ENCODE measurements at places on chromosomes 5 and 9.

DNA sequence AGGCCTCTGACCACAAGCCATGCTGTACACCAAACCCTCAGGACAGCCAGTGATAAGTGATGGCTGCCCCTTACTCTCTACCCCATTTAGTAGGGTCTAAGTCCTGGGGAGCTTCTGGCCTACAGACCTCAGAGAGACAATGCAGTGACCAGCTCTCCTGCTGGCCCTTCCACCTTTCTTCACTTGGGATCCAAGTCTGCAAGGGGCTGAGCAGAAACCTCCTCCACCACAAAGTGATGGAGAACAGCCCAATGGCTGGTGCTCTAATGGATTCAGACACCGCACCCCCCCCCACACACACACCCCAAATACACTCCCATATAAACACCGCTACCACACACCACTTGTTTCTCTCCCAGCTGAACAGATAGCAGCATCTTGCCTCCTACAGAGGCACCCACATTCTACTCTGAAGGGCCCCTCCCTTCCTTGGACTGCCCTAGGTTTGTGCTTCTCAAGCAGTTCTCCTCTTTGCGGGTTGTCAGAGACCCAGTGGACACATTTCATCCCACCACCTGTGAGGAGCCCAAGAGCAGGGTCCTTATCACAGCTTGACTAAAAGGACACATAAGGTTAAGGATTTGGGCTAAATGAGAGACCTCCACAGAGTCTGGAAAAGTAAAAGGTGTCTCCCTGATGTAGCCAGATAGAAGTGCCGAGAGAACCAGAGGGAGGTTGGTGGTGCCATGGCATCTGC, 1.3 kb upstream of the PDLIM4 start:
- DNase-seq, result peak; percentile 12
- H3K4me1 ChIP-seq, result peaks cover 10% of the 10 kb centered on the region
- H3K27ac ChIP-seq, result no peak overlapping the region

- H3K27ac ChIP-seq, result no peak overlapping the region
- no peaks in the 10 kb centered on the region for H3K27me3 ChIP-seq
- H3K4me1 ChIP-seq, result no peaks in the 10 kb centered on the region
- no peak for DNase-seq
- H3K4me3 ChIP-seq, result no peak overlapping the region
- no peaks in the 10 kb centered on the region for H3K36me3 ChIP-seq
Observed at GRCh38 chr5:41414598-41414997, 95.8 kb downstream of the PLCXD3 start.

GRCh38 chr9:8613346-8613825, 813.8 kb upstream of the DMAC1 start:
- no peaks in the 10 kb centered on the region for H3K27me3 ChIP-seq
- no peaks in the 10 kb centered on the region for H3K36me3 ChIP-seq
- H3K4me3 ChIP-seq, result no peak overlapping the region

DNA sequence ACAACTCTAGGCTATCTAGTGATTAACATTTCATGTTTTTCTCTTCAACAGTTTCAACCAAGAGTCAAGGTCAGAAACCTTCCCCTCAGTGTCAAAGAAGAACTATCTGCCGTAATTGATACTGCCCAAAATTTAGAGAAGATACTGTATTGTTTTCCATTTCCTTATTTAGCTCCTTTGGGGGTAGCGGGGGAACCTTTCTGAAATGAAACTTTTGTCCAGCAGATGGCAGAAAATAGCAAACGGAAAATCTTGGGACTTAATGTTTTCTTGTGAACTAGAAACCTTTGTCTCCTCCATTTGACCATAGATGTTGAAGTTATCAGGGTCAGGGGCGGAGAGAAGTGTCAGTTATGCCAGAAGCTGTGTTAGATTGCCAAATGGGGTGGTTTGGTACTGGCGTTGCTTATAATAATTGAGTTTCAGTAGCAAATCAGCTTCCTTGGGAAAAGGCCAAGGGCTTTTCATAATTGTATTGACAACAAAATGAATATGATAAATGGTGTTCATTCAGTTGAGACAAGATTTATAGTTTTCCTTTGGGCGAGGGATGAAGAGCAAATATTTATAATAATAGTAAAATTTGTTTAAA, 101.7 kb upstream of the TLX3 start:
- H3K27ac ChIP-seq, result no peak overlapping the region
- H3K4me3 ChIP-seq, result no peak overlapping the region
- DNase-seq, result peak; percentile 54
- no peaks in the 10 kb centered on the region for H3K4me1 ChIP-seq
- no peaks in the 10 kb centered on the region for H3K36me3 ChIP-seq

- H3K36me3 ChIP-seq, result no peaks in the 10 kb centered on the region
- H3K4me3 ChIP-seq, result no peak overlapping the region
- no peak for DNase-seq
- no peaks in the 10 kb centered on the region for H3K4me1 ChIP-seq
Observed at GRCh38 chr9:101138509-101138908, 110.0 kb downstream of the PLPPR1 start.

GRCh38 chr9:136844761-136845464, 2.6 kb downstream of the AJM1 start:
- no peak overlapping the region for H3K4me3 ChIP-seq
- H3K36me3 ChIP-seq, result peaks cover 5% of the 10 kb centered on the region
- peak; percentile 33 for DNase-seq
- no peak overlapping the region for H3K27ac ChIP-seq
- peaks cover 58% of the 10 kb centered on the region for H3K4me1 ChIP-seq

DNA sequence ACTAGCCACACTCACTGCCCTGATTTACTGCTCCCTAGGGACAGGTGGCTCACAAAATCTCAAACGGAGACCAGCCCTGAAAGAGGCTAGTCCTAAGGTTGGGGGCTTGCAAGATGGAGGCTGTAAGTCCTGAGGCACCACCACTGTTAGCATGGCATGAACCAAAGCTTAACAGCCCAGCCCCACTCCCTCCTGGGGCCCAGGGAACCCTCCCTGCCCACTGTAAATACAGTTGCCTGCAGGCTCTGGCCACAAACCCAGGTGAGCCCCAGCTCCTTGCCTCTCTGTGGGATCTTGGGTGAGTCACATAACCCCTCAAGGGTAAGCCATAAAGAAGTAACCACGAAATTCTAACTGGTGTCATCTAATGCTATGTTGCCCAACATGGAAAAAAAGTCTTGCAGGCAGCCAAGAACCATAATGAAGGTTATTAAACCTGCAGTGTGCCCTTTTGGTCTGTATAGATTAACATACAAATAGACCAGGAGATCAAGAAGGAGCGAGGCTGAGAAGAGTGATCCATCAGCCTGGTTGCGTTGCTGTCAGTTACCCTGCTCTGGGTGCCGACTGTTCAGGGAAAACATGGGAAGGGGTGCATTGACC, 1.7 kb upstream of the POMT1 start:
- no peaks in the 10 kb centered on the region for H3K27me3 ChIP-seq
- no peak for DNase-seq
- no peak overlapping the region for H3K4me3 ChIP-seq
- peaks cover 48% of the 10 kb centered on the region for H3K4me1 ChIP-seq
- H3K36me3 ChIP-seq, result peaks cover 28% of the 10 kb centered on the region
- H3K27ac ChIP-seq, result peak overlapping the region; percentile 51

- DNase-seq, result no peak
- no peaks in the 10 kb centered on the region for H3K27me3 ChIP-seq
- H3K4me3 ChIP-seq, result no peak overlapping the region
- no peaks in the 10 kb centered on the region for H3K36me3 ChIP-seq
Observed at GRCh38 chr5:38677636-38678035, 121.2 kb upstream of the LIFR start.

DNA sequence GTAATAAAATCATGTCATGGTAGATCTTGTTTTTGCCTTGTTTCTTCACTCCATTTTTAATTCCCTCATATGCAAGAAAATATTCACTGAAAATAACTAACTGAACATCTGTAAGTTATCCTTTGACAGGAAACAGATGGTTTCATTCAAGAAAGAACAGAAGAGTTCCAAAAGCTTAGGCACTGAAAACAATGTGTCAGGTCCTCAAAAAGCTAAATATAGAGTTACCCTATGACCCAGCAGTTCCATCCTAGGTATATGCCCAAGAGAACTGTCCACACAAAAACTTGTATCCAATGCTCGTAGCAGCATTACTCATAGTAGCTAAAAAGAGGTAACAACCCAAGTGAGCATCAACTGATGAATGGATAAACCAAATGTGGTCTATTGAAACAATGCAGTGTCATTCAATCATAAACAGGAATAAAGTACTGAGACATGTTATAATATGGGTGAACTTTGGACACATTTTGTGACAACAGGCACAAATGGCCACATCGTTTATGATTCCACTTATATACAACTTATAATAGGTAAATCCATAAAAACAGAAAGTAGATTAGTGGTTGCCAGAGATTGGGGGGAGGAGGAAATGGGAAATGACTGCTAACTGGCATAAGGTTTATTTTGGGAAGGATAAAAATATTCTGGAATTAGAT, 231.0 kb downstream of the FRMD3 start:
- H3K27ac ChIP-seq, result no peak overlapping the region
- no peak overlapping the region for H3K4me3 ChIP-seq
- no peaks in the 10 kb centered on the region for H3K27me3 ChIP-seq
- H3K4me1 ChIP-seq, result no peaks in the 10 kb centered on the region
- DNase-seq, result no peak

DNA sequence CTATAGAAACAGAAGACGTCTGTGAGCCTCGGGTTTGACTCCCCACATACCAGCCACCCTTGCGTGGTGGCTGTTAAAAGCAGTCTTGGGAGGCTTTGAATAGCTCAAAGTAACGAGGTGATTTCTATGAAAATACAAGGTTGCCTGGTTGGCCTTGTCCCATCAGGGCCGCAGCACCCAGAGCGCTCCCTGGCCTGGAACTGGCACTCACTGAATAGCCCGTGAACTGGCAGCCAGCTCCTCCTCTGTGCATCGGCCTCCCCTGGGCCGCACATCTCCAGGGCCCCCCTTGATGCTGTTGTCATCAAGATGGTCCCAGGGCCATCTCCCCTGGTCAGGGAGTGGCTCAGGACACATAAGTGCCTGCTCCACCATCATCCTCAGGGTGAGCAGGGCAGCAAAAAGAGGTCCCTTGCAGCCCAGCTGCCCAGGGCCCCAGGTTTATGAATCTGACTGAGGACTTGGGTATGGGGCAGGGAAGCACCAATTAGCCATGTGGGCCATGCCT, 144.6 kb upstream of the PPP1R26 start:
- H3K36me3 ChIP-seq, result no peaks in the 10 kb centered on the region
- H3K27me3 ChIP-seq, result no peaks in the 10 kb centered on the region
- H3K27ac ChIP-seq, result no peak overlapping the region
- DNase-seq, result no peak
- H3K4me1 ChIP-seq, result no peaks in the 10 kb centered on the region
- no peak overlapping the region for H3K4me3 ChIP-seq

DNA sequence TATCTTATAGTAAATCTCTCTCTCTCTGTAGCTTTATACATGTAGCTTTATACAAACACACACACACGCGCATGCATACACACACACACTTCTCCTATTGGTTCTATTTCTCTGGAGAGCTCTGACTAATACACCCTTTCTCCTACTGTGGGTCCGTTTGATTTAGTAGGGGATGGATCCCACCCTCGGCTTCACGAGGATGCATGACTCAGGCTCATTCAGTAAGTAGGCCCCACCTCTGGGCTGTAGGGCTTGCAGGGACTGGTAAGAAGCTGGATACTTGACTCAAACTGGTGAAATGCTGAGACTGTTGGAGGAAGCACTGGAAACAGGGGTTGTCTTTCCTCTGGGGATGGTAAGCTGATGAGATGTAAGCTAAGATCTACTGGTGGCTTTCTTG, 98.7 kb downstream of the SLC24A2 start:
- no peak overlapping the region for H3K4me3 ChIP-seq
- H3K27ac ChIP-seq, result no peak overlapping the region
- H3K27me3 ChIP-seq, result no peaks in the 10 kb centered on the region
- DNase-seq, result no peak
- H3K36me3 ChIP-seq, result no peaks in the 10 kb centered on the region

DNA sequence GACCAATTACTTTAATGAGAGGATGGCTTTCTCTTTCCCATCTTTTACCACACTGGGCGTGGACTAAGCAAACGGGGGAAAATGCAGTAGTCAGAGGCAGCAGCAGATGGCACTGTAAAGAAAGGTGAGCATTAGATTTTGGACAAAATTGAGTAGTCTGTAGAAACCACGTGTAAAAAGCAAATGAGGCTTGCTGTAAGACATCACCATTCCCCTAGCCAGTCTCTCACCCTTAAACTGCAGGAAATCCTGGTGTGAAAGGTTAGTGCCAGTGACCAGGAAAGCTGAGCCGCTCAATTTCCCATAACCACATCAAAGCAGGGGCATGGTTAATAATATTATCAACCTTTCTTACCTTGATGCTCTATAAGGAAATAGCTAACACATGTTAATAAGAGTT, 31.8 kb downstream of the SPATA31C2 start:
- no peaks in the 10 kb centered on the region for H3K36me3 ChIP-seq
- H3K4me1 ChIP-seq, result no peaks in the 10 kb centered on the region
- H3K4me3 ChIP-seq, result no peak overlapping the region
- no peak overlapping the region for H3K27ac ChIP-seq
- DNase-seq, result peak; percentile 27

- no peak overlapping the region for H3K4me3 ChIP-seq
- H3K27ac ChIP-seq, result no peak overlapping the region
- DNase-seq, result no peak
- peaks cover 76% of the 10 kb centered on the region for H3K36me3 ChIP-seq
- H3K4me1 ChIP-seq, result peaks cover 14% of the 10 kb centered on the region
Observed at GRCh38 chr9:129854588-129855110, 19.4 kb downstream of the USP20 start.

DNA sequence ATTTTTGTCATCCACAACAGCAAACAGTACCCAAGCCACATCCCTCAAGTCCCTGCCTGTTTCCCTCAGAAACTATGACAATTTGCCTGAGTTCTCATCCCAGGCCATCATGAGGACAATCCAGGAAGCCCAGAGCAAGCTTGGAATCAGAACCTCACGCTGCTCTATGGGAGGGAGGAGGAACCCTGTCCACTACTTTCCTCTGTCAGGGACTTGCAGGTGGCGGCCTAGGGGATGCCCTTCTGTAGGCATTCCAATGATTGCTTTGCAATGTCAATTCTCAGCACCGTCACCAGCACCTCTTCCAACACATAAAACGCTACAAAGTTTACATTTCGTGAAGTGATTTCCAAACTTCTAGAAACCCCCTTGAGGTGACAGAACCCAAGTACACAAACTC, 170.4 kb upstream of the FSTL4 start:
- no peak overlapping the region for H3K4me3 ChIP-seq
- no peak for DNase-seq
- no peaks in the 10 kb centered on the region for H3K27me3 ChIP-seq
- no peaks in the 10 kb centered on the region for H3K36me3 ChIP-seq
- no peak overlapping the region for H3K27ac ChIP-seq

DNA sequence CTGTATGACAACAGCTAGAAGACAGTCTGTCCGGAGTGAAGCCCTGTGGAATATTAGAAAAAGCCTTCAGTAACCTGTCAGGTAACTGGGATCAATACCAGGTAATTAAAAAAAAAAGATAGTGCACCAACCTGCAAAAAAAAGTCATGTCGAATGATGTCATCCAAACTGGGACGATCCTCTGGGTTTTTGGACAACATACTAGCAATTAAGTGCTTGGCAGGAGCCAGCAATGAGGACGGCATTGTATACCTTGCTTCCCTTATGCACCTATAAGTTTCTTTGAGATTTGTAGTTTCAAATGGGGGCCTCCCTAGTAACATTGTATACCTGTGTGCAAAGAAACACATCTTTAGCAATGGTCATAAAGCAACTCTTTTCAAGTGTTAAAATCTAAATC, 2.8 kb downstream of the PLK2 start:
- no peak overlapping the region for H3K27ac ChIP-seq
- no peak for DNase-seq
- H3K27me3 ChIP-seq, result peaks cover 13% of the 10 kb centered on the region
- H3K36me3 ChIP-seq, result no peaks in the 10 kb centered on the region

- H3K36me3 ChIP-seq, result no peaks in the 10 kb centered on the region
- no peak overlapping the region for H3K4me3 ChIP-seq
- no peaks in the 10 kb centered on the region for H3K27me3 ChIP-seq
- H3K4me1 ChIP-seq, result no peaks in the 10 kb centered on the region
- H3K27ac ChIP-seq, result no peak overlapping the region
Observed at GRCh38 chr5:20033881-20034280, 45.9 kb upstream of the CDH18 start.
